CD4-positive, CD25-positive, alpha-beta regulatory T cell (primary cell): ENCODE measurements at places on chromosomes 16 and 17. TPM values are rescaled to one million over a fixed set of nuclear protein-coding genes. Genes with fewer than 3 reads are reported as not detected.

DNA sequence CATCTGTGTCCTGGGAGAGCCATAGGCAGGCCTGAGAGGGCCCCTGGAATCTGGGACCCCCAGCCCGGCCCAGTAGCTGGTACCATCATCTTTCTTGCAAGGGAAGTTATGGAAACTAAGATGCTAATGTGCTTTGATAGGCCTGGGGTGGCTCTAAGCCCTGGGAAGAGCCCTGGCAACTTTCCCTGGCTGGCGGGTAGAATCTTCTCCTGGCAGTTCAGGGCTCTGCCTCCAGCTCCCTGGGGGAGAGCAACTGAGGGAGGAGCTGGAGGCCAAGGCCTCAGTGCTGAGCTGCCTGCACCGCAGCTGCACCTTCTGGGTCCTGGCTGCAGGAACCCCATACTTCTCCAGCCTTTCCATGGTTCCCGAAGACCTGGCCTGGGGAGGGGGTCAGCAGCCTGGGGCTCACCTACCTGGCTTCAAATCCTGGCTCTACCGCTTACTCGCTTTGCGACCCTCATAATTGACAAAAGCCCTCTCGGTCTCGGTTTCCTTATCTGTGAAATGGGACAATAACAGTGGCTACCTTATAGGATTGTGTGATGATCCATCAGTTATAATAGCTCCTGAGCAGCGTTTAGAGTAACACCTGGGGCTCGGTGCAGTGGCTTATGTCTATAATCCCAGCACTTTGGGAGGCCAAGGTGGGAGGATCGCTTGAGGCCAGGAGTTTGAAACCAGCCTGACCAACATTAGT is 333.7 kb downstream of the SEC14L1 start:
- H3K4me1 ChIP-seq, result peaks cover 100% of the 10 kb centered on the region
- no peak for DNase-seq
- peak overlapping the region; percentile 71 for H3K27ac ChIP-seq
- H3K27me3 ChIP-seq, result no peaks in the 10 kb centered on the region
- peak overlapping the region; percentile 74 for H3K4me3 ChIP-seq

DNA sequence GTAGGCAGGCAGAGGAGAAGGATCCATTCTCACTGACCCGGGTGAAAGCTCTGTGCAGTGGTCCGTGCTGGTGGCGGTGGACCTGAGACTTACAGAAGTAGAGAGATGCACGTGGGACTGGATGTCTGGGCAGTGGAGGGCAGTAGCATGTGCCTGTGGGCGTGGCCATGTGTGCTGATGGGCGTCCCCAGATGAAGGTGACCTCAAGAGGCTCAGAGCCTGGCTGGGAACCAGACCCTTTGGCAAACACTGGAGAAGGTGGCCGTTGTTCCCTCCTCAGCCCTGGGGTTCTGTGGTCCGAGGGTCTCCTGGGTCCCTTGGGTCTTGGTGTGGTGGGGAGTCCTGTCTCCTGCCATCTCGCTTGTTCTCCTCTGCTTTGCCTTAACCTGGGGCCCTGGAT is 15.6 kb downstream of the WSCD1 start:
- no peak overlapping the region for H3K4me3 ChIP-seq
- no peak overlapping the region for H3K27ac ChIP-seq
- no peaks in the 10 kb centered on the region for H3K4me1 ChIP-seq
- H3K27me3 ChIP-seq, result no peaks in the 10 kb centered on the region
- H3K36me3 ChIP-seq, result no peaks in the 10 kb centered on the region

GRCh38 chr17:14303343-14304221 is 2.7 kb downstream of the HS3ST3B1 start:
- peak overlapping the region; percentile 84 for H3K27ac ChIP-seq
- peak; percentile 62 for DNase-seq
- peaks cover 3% of the 10 kb centered on the region for H3K36me3 ChIP-seq

DNA sequence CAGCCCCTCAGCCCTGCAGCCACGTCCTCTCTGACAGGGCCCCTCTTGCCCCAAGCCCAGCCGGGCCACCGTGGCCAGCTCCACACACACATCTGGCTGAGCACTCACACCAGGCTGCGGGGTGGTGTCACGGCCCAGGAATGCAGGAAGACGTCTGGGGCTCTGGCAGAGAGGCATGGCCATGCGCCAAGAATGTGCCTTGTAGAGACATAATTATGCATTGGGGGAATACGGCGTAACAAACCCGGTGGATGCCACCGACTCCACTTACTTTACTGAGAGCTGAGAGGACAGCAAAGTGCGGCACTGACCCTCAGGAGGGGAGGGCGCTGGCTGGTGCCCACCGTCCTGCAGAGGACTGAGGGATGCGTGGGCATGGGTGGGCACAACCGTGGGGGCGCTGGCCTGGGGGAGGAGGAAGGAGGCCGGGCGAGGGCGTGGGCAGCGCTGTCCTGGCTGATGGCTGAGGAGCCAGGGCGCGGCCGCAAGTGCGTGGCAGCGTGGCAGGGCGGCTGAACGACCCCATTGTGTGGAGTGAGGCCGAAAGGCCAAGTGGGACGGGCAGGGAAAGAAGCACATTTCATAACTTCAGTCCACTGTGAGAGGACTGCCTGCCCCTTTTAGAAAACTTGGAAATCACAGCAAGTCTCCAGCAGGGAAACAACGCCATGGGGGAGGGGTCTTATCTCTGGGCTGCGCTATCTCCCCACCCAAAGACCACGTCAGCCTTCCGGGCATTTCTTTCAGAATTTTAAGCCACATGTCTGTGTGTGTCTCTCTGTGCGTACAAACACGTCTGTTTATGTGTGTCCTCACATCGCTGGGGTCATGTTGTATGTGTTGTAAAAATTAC is 30.6 kb downstream of the METRNL start:
- H3K27ac ChIP-seq, result no peak overlapping the region
- H3K27me3 ChIP-seq, result no peaks in the 10 kb centered on the region
- no peaks in the 10 kb centered on the region for H3K36me3 ChIP-seq

- H3K4me1 ChIP-seq, result no peaks in the 10 kb centered on the region
- H3K36me3 ChIP-seq, result peaks cover 43% of the 10 kb centered on the region
Observed at GRCh38 chr17:82947051-82947991, 107.5 kb upstream of the ZNF750 start.

- H3K27me3 ChIP-seq, result peaks cover 11% of the 10 kb centered on the region
- no peaks in the 10 kb centered on the region for H3K36me3 ChIP-seq
- H3K4me1 ChIP-seq, result peaks cover 14% of the 10 kb centered on the region
- DNase-seq, result no peak
- no peak within 1 kb of the TSS for H3K4me3 ChIP-seq
- H3K27ac ChIP-seq, result no peak within 1 kb of the TSS
Observed at GRCh38 chr16:67430977-67431774, at the start of gene HSD11B2. TSS of gene HSD11B2 (plus strand) at chr16:67431121. CDS start at chr16:67431249, 128 bp downstream.

DNA sequence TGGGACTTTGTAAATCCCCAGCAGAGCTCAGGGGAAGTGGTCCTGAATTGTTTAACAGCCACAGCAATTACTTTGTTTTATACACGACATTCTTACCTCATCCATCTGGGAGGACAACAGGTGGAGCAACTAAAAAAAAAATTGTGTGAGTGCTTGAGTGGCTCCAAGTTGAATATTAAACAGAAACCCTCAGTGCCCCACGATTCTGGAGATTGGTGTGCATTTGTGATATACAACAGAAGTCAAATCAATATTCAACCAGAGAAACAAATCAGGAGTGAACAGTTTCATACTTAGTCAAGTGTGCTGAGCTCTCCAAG is 204.8 kb downstream of the HAPSTR1 start:
- H3K36me3 ChIP-seq, result no peaks in the 10 kb centered on the region
- no peak overlapping the region for H3K4me3 ChIP-seq
- H3K27me3 ChIP-seq, result no peaks in the 10 kb centered on the region
- no peak for DNase-seq
- no peak overlapping the region for H3K27ac ChIP-seq

DNA sequence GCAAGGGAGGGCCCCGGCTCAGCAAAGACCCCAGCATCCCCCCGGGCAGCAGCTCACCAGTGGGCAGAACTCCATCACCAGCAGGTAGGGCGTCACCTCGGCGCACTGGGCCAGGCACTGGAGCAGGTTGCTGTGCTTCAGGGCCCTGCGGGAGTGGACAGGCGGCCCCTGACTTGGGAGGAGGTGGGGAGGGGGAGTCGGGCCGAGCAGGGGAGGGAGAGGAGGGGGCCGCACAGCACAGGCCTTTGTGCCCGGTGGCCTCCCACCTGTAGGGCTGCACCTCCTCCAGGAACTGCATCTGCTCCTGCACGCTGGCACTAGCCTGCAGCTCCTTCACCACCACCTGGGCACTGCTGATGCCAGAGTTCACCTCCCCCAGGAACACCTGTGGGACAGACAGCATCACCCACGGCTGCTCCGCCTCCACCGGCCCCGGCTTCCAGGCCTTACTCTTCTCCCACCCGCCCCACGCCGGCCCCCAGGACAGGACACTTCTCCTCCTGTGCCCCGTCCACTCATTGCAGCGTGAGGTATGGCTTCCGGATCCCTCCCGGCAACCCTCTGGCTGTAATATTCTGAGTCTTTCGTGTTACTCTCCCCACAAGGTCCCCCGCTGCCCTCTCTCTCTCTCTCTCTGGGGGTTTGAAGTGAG is 37.7 kb upstream of the PVALEF start:
- no peaks in the 10 kb centered on the region for H3K4me1 ChIP-seq
- no peak for DNase-seq
- no peaks in the 10 kb centered on the region for H3K27me3 ChIP-seq
- no peaks in the 10 kb centered on the region for H3K36me3 ChIP-seq

DNA sequence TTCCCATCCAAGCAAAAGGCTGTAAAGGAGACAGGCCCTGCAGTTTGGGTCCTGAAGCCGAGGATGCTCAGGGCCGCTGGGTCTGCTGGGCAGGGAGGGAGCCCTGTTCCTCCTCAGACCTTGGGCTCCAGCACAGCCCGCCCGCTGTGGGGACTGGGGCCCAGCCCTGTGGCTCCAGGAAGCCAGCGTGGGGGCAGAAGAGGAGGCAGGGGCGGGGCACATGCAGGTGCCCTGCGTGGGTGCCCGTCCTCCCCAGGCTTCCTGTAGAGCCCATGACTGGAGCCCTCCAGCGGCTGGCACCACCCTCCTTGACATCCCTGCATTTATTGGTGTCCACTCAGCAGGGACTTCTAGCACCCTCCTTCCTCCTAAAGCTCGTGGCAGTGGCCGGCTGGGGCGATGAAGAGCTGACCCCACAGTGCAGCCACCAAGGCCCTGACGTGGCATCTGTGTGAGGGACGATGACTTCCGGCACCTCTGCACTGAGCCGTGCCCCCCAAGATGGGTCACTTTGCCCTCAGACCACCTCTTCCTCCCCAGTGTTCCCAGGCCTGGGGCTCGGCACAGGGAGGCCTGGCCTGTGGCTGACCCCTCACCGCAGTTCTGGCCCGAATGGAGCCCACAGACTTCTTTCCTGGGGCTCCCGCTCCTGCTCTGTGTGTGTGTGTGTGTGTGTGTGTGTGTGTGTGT is 9.9 kb downstream of the PRSS27 start:
- H3K4me1 ChIP-seq, result no peaks in the 10 kb centered on the region
- no peak overlapping the region for H3K27ac ChIP-seq
- DNase-seq, result no peak
- H3K27me3 ChIP-seq, result no peaks in the 10 kb centered on the region
- peaks cover 16% of the 10 kb centered on the region for H3K36me3 ChIP-seq
- no peak overlapping the region for H3K4me3 ChIP-seq

MT1A gene
- not detected for total RNA-seq
